Kasumi-1 (cell line): ENCODE measurements at places on chromosomes 7 and 10.
A peak's percentile ranks its signal among the peaks of the same experiment; 100 is the strongest.

DNA sequence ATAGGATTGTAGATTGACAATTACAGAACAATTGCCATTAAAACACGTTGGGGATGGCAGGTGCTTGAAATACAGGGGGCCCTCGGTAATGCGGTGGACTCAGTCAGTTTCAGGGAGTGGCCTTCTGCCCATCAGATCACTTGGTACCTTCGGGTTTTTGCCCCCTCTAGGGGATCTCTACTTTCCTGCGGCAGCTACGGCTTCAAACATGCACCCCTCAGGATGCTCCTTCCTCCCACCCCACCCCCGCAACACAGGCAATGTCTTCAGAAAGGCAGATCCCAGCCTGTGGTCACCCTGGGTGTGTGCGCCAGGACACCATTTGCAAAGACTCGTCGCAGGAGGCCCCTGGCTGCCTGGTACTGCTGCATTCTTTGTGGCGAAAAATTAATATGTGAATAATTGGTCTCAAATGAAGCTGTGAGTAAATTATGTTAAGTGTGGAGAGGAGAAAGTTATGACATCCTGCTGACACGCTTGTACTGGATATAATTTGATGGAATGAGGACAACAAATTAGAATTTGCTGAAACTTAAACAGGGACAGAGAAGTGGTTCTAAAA, 431.0 kb upstream of the MKI67 start:
- DNase-seq: no peak

- DNase-seq: no peak
Measured at GRCh38 chr7:10706875-10707493, 266.7 kb upstream of the PHF14 start.

DNA sequence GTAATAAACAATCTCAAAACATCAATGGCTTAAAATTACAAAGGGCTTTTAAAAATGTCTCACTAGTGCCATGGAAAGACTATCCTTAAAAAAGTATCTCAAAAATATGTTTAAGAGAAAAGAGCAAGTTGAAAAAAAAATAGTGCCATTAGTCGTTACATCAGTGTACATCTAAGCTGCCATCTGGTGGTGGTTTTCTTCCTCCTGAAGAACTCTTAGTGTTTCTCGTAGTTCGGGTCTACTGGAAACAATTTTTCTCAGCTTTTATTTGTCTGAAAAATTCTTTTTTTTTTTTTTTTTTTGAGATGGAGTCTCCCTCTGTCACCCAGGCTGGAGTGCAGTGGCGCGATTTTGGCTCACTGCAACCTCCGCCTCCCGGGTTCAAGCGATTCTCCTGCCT, 5.9 kb upstream of the GARIN1A start:
- DNase-seq: peak; percentile 43

- no peak for DNase-seq
Measured at GRCh38 chr7:140209866-140210609, 33.3 kb upstream of the KDM7A start.

DNA sequence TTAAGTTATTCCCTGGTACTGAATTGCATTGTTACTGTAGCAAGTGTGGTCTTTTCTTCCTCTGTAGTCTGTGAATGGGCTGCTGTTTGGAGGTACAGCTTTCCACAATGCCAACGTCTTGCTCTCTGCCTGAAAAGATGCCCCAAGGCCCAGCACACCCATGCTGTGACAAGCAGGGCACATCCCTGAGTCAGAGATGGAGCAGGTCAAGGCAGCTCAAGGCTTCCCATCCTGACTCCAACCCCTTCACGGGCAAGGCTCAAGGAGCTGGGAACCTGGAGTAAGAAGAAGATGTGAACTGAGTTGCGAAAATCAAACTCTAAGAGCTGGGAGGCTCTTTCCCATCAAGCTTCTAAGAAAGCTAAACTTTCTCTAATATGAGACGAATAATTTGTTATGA, 27.2 kb downstream of the SVIL start:
- no peak for DNase-seq

DNA sequence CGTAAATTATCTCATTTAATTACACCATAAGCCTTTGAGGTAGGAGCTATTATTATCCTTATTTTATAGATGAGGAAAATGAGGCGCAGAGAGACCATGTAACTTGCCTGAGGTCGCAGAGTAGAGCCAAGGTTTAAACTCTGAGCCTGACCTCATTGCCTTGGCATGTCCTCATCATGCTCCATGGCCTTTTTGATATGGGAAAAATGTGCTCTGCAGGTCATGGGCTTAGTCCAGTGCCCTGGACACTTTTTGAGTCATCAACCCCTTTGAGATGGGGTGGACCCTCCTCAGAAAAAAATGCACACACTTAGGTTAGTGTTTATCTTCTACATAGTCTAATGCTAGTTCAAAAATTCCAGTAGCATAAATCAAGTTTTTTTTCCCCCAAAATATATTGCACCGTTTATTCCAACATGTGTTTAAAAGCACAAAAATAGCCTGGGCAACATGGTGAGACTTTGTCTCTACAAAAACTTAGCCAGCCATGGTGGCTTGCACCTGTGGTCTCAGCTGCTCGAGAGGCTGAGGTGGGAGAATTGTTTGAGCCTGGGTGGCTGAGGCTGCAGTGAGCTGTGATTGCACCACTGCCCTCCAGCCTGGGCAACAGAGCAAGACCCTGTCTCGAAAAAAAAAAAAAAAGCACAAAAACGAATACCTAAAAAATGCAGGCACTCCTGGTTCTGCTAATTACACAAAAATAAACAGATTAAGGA, 28.6 kb upstream of the TMEM178B start:
- no peak for DNase-seq

- DNase-seq: no peak
Measured at GRCh38 chr7:22700559-22701002, 26.4 kb upstream of the IL6 start.

- peak; percentile 62 for DNase-seq
Measured at GRCh38 chr7:41002741-41003610, 699.9 kb downstream of the INHBA start.

GRCh38 chr10:30125496-30125895, 66.1 kb upstream of the JCAD start:
- peak; percentile 23 for DNase-seq
